ENCODE measurements at places on chromosomes 12 and 14.

GRCh38 chr14:92959189-92959531 lies 36.2 kb downstream of the CHGA start:
- no peak for DNase-seq

DNA sequence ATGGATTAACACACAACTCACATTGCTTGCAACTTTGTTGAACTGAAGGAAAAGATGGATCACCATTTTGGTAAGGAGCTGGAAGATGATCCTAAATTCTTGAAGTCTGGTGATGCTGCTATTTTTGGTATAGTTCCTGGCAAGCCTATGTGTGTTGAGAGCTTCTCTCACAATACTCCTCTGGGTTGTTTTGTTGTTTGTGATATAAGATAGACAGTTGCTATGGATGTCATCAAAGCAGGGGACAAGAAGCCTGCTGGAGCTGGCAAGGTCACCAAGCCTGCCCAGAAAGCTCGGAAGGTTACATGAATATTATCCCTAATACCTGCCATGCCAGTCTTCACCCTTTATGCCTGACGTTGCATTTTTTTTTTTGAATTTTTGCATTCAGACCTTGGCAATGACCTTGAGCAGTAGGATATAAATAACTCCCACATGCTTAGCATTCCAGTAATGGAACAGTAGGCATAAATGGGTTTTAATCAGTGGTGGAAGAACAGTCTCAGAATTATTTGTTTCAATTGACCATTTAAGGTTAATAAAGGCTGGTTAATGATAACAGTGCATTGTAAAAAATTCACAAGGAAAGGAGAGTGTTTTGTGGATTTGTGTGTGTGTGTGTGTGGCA lies 129.0 kb upstream of the SEL1L start:
- no peak for DNase-seq

DNA sequence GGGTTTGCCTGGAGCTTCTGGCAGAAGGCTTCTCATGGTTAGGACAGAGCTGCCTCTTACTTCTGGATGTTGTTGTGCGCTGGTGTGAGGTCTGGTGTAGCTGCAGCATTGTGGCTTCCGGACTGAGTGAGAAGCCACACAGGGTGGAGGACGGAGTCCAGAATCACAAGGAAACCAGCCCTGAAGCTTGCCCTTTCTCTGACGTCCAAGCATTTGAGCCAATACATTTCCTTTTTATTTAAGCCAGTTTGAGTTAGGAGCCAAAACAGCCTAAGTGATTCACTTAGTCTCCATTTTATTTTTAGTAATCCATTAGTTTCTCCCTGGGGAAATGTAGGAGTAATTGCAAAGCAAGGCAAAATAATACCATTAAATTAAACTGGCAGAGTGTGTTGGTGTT lies 402.4 kb upstream of the RGS6 start:
- DNase-seq, result no peak

GRCh38 chr14:95507701-95508103 lies 8.7 kb downstream of the SYNE3 start:
- DNase-seq, result no peak

DNA sequence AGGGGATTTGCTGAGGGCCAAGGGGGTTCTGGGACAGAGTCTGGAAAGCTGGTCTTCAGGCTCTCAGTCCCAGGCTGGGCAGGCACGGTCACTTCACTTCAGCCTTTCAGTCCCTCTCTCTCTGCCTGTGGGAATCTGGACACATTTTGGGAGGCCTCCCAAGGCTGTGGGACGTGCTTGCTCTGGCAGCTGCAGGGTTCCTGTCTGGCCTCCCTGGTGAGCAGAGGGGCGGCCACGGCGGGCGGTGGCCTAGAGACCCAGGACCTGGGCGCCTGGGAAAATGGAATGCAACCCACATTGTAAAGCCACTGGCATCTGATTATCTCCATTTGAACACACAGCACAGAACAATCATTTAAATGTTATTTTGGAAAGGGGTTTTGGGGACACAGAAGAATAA lies 10.1 kb upstream of the ALDH2 start:
- no peak for DNase-seq

DNA sequence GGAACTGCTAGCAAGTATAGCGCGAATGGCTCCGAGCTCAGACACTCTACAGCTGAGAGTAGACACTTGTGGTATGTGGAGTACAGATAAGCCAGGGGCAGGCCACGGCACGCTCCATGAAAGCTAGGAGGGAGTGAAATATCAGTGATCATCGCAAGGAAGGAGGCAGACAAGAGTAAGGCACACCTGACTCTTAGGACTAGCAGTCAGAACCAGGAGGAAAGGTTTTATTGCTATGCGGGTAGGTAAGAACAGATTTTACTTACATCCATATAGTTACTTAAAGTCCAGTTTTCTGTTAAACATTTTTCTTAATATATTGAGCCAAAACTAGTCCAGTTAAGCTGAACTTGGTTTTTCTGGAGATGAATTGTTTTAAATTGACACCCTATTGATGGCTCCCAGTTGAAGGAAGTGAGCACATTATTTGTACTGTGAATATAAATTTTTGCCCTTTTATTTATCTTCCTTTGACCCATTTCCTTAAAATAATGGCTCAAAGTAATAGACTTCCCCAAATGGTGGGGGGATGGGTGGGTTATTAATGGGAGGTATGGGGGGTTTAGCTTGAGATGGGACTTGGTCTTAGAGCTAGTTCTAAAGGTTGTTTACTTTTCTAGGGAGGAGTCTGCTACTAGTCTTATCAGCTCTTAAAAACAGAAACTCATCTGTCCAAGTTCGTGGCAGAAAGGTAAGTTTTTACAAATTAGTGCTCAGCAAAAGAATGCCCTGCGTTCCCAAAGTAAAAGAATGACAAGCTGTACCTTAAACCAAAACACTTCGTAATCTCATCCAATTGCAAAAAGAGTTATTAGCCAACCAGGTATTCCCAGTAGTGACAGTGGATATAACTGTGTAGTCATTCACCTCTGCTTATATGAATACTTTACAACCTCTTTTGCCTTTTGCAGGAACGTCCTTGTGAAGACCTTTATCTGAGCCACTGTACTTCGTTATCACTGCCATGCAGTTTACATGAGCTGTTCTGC lies 5.8 kb downstream of the HNRNPA1 start:
- no peak for DNase-seq

DNA sequence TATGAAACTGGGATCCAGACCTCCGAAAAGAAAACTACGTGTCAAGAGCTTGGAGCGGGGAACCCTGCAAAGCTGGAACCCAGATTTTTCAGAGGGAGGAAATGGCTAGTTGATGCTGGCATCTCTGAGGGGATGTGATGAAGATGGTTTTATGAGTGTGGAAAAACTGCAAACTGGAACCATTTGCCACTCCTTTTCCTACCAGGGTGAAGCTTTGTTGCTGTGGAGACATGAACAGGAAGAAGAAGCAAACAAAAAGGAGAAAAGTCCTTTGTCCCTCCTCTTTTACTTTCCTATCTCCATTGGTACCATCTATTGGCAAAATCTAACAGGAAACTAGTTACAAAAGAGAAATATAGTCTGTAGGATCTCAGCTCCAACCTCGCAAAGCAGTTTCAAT lies 39.2 kb downstream of the CDK17 start:
- no peak for DNase-seq

DNA sequence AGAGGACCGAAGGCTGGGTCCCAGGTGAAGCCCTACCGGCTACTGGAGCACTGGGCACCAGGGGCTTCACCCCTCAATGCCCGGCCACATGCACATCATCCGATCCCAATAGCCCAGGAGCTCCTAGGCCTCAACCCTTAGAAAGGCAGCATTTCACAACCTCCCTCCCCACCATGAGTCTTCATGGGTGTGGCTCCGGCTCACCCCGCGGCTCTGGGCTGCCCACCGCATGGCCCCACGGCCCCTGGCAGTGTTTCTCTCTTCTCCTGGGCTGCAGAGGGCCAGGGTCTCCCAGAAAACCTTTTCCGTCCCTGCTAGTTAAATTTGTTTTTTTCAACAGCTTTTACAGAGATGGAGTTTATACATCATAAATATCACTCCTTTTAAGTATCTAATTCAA lies 28.6 kb upstream of the DLK1 start:
- no peak for DNase-seq

DNA sequence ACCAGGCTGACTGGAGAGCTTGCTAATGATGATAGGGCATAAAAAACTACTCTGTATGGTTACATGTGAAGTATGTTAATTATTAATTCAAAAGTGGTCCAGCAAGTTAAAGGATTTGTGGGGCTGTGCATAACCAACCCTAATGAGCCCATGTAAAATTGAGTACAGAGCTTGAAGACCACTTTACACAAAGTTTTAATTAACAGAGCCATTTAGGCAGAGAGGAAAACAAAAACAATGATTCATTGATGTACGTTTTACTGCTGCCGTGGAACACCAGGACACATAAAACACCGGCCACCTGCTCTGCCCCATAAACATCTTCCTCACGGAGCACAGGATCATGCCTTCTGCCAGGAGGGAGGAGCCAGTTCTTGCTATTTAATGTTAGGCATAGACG lies 83.5 kb downstream of the RIMBP2 start:
- no peak for DNase-seq

- DNase-seq, result no peak
These were observed 50.2 kb downstream of the FRMD6 start for GRCh38 chr14:51701951-51702350.

DNA sequence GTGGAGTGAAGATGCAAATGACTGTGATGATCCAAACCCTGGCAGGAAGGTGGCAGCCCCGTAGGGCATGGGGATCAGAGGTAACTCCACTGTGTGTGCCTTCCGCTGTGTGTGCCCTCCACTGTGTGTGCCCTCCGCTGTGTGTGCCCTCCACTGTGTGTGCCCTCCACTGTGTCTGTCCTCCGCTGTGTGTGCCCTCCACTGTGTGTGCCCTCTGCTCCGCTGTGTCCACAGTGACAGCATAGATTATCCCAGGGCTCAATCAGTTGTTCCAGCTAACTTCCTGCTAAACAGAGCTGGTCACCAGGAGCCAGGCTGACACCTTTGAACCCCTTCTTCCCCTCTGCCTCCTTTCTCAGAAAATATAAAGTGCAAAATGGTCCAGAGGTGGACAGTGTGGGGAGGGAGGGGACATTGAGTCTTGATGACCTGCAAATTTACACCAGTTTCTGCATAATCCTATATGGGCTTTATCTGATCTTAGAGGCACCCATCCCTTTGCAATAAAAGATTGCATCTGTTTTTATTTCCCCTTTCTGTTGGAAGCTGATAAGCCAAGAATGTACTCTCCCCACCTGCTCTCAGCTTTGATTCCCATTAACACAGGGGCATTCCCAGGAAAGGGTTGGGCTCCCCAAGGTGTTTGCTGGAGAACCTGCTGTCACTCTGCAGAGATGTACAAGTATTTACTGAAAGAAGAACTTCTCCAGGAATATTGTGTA lies 21.6 kb upstream of the HNF1A start:
- DNase-seq, result no peak

DNA sequence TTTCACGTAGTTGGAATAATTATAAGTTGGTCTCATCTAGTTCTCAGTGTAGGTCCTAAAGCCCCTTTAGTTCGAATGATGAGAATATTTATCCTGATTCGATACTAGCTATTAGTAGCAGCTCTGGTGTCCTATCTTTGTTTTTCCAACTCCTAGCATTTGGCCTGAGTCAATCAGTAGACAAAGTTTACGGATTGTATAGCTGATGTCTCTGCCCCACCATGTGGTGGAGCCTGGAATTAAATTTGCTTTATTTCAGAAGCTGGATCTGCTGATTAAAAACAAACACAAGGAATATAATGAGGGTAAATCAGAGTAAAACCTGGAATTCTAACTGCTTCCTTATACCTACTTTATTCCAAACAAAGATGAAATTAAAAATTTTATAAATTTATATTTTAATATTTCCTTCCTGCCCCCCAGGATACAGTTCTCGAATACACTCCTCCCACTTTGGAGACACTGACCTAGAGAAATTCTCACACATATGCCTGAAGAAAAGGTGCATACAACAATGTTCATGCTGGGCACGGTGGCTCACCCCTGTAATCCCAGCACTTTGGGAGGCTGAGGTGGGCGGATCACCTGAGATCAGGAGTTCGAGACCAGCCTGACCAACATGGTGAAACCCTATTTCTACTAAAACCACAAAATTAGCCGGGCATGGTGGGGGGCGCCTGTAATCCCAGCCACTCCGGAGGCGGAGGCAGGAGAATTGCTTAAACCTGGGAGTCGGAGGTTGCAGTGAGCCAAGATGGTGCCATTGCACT lies 7.6 kb upstream of the BRMS1L start:
- no peak for DNase-seq

- no peak for DNase-seq
These were observed 113.3 kb upstream of the FSCB start for GRCh38 chr14:44620121-44621019.

DNA sequence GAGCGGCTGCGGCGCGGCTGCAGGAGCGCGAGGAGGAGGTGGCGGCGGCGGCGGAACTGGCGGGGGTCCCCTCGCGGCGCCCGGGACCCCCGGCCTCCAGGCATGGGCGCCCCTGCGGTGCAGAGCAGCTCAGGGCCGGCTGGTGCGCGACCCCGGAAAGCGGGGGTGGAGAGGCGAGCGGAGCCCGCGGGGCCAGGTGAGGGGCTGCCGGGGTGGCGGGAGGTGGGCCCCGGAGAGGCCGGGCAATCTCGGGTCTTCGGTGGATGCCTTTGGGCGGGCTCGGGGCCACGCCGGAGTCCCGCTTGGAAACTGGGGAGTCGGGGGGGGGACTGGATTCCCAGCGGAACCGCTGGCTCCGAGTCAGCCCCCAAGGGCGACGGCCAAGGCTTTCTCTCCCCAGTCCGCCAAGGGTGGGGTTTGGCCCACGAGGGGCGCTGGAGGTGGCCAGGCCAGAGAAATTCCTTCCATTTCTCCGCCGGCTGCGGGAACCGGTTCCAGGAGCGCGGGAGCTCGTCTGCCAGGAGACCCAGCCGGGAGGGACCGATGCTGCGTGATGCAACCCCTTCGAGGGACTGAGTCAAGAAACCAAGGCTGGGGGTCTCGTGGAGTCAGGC lies 13.9 kb upstream of the NR4A1 start:
- DNase-seq, result no peak

GRCh38 chr14:91300283-91300895 lies 55.9 kb upstream of the GPR68 start:
- no peak for DNase-seq

- no peak for DNase-seq
These were observed 75.3 kb downstream of the ACACB start for GRCh38 chr12:109191621-109192250.

DNA sequence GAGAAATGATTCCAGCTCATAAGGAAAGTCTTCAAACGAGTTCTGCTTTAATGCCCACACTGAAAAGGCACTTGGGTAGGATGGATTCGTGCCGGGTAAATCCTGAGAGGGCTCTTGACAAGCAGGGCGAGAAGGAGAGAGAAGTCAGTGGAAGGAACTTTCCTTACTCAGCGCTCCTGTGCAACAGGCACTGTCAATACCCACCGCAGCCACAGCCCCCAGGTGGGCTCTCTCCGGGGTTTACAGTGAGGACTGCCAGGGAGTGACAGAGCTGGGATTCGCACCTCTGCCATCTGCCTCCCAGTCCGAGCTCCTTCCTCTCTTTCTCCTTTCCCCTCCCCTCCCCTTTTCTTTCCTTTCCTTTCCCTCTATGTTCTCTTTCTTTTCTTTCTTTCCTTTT lies 118.7 kb downstream of the BEGAIN start:
- DNase-seq, result no peak

DNA sequence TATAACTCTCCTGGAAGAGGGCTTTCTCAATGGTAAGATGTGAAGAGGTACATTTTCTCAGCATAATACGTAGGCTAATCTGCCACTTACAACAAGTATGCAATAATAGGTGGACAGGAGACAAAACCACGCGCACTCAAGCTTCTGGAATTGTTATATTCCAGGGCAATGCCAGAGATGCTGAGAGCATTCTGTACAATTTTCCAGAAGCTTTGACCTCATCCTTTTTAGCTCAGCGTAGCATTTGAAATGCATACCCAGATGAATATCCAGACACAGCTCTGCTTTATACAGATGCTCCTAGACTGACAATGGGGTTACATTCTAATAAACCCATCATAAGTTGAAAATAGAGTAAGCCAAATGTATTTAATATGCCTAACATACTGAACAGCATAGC lies 1492.4 kb upstream of the FLRT2 start:
- no peak for DNase-seq
